ENCODE measurements at places on chromosomes 7 and 10.

GRCh38 chr7:37150180-37150579 is 298.5 kb downstream of the ELMO1 start:
- no peak for DNase-seq

DNA sequence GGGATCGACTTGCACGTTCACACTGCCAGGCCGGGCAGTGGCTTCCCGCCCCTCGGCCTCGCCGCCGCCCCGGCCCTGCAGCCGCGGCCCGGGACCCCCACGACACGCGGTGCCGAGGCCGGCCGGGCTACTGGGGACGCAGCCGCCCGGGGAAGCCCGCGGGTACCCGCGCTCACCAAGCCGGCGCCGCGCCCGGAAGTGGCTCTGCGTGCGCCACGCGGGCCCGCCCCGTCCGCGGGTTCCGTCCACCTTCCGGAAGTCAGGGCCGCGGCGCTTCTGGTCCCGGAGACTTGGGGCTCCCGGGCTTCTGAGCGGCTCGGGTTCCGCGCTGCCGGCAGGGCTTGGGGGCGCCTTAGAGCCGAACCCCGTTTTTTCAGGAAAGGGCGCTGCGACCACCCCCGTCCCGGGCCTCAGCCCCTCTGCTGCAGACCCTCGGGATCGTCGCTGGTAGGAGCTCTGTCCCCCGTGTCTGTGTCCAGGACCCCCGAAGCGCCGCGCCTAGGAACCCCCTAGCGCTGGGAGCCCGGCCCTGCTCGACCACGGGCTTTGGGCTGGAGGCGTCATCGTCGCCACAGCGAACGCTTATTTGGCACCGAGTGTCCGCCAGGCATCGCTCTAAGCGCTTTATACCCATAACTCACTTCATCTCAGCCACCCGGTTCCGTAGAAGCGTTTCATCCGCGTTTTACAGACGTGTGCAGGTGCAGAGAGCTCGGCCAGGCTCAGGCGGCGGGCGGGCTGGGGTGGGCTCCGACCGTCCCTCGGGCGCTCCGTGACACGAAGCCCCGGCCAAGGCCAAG is at the start of gene PSMG3:
PSMG3 (minus strand) TSS at position 200 of the 800 bp plus-strand sequence. CDS start 693 bp downstream, outside the sequence.
- DNase-seq, result peak; percentile 92

- DNase-seq, result no peak
Observed at GRCh38 chr10:29223326-29223725, 65.5 kb upstream of the LYZL1 start.

- DNase-seq, result no peak
Observed at GRCh38 chr7:69864274-69864673, 266.0 kb downstream of the AUTS2 start.

GRCh38 chr10:13700473-13701144 is 113.8 kb downstream of the PRPF18 start:
- no peak for DNase-seq

DNA sequence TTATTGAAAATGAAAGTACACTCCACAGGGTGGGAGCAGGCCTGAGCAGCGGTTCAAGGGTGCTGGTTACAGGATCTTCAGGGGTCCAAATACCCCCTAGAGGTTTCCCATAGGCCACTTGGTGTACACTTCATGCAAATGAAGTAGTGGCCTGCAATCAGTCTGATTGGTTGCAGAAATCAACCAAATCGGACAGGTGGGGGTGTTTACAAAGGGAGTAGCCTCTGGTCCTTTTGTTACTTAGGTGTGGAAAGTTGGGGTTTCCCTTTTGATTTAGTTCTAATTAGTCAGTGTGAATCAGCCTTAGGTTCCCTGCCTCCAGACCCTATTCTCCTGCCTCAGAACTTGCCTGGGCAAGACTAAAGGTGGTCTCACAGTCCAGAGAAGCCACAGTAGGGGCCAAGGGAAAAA is 49.6 kb downstream of the SYPL1 start:
- no peak for DNase-seq

DNA sequence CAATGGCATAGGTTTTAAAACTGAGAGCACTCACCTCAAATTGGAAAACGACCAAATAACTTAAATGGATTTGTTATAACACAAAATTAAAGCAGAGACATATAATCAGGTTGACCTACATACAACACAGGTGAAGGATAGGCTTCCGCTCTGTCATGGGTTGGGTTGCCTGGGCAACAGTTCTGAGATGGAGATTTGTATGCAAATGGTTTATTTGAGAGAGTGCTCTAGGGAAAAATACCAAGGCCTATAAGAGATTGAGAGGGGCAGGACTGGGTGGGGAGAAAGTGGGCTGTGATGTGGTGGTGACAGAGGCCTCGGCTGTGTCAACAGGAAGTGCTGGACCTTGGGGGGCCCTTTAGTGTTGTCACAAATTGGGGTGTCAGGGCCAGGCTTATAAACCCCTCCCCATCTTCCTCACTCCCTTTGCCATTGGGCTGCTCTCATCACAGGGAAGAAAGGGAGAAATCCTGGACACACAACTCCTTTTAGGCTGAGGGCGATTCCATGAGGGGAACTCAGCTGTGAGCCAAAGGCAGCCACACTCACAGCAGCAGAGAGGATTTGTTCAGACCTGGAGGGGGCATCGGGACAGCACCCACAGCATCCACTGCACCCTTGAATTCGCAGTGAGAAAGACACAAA is 105.4 kb upstream of the LYZL1 start:
- DNase-seq, result no peak

DNA sequence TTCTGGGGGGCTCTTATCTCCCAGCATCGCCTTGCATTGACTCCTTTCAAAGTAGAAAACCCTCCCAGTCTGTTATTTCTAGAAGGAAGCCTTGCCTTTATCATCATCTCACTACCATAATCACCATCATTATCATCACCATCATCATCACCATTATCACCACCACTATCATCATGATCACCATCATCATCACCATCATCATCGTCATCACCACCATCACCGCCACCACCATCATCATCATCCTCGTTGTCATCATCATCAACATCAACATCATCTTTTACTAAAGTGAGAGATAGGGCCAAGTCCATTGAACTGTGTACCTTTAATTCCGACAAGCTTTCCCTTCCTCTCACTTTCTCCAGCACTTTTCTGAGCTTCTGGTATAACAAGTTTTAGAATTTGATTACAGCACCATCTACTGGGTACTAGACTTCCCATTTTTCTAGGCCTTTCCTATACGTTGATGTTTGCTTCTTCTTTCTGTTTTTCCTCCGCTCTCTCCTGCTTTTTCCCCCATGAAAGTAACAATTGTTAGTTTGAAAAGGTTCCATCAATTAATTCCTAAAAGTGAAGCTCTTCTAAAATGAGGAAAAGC is 226.4 kb downstream of the BUB3 start:
- no peak for DNase-seq

GRCh38 chr7:145143685-145144084 is 307.8 kb upstream of the TPK1 start:
- DNase-seq, result no peak

All from endodermal cell (in vitro differentiated cells).